ENCODE measurements at places on chromosomes 1 and 21.

DNA sequence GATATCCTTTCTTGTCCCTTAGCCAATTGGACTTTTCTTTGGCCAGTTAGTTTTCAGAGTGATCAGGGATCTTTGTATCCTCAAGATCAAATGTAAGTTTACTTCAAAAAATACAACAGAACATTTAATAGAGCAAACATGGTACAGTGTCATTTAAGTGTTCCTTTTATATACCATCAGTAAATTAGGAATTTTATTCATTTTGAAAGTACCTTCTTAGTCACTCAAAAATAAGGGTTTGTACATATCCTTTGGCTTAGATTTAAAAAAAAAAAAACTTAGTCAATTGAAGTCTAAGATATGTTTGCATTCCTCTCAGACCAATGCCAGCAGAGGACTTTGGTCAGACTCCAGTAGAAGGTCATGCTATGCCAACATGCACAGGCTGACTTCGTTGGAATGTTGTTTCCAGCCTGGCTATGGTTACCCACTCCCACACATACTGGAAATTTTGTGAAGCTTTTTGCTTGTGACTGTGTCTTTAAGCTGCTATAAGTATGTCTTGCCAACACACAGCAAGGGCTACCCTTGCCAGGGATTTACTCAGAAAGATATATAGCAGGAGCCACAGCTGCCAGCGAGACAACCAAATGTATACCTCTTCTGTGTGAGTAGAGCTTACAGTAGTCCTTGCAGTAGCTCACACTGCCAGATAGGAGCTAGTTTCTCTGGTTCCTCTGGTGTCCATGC is 81.5 kb upstream of the LRIF1 start:
- no peak for DNase-seq

GRCh38 chr1:74375376-74375775 is 137.0 kb downstream of the LRRC53 start:
- DNase-seq: no peak

DNA sequence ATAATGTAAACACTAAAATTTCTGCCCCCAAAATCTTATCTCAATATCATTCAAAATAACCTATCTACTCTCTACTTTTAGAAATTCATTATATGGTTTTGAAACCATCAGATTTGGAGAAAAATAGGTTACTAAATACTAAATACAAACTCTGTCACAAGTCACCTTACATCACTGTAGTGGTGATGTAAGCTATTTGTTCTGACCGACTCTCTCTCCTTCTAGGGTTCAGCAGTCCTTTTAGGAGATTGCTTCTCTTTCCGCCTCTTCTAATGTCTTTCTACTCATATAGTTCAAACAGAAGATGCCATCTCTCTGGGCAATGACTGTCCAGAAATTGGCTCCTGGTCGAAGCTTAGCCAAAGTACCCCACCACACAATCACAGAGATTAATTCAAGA is 93.1 kb downstream of the EPS15 start:
- DNase-seq: no peak

DNA sequence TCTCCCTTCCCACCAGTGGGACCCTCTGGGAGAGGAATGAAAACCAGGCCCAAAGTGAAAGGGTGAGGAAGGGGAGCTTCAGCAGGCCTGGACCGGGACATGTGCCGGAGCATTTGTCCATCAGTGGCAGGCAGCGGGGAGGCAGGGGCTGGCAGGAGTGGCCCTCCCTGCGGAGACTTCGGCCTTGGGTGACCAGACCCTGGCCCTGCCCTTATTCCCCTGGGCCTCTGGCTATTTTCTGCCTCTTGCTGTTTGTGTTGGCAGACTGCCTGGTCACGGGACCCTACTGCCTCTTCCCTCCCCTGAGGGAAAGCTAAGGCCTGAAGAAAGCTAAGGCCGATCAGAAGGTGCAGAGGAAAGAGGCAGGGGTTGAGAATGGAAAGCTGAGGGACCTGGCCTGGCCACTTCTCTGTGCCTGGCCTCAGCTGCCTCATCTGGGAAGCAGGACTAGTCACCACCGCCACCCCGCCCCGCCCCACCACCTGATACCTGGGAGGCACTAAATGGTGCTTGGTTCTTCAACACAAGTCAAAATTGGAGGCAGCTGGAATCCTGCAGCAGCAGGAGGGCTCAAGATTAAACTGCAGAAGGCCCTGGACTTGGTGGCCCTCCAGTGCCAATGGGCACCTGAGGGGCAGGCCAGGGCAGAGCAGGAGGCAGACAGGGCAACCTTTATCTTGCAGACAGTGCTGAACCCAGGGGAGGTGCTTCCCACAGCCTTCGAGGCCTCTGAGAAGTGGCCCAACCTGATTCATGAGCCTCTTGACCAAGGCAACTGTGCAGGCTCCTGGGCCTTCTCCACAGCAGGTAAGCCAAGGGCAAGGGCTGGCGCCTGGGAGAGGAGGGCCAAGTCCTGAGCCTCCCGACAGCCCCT is 7.9 kb downstream of the TINAGL1 start:
- DNase-seq: no peak

- peak; percentile 87 for DNase-seq
These were observed 37.3 kb upstream of the SYT14 start for GRCh38 chr1:209900734-209901133.

GRCh38 chr1:26768755-26769154 is 19.0 kb upstream of the PIGV start:
- DNase-seq: peak; percentile 5

GRCh38 chr1:16218014-16218673 is 5.7 kb upstream of the ARHGEF19 start:
- no peak for DNase-seq

DNA sequence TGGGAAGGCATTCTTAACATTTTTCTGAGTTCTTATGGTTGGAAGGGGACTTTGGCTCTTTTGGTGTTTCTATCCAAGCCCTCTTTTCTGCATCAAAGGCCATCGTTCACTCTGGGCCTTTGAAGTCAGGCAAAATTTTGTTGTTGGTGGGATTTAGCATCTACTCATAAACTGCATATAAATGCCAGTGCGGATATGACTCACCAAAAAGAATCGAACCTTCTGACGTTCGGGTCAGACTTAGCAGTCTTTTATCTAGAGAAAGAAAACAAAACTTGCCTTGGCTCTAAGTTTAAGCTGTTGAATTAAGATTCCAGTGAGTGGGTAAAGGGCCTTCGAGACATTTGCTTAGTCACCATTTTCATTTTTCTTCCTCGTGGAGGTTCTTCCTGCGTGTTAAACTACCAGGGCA is 51.4 kb downstream of the EVA1C start:
- DNase-seq: no peak

DNA sequence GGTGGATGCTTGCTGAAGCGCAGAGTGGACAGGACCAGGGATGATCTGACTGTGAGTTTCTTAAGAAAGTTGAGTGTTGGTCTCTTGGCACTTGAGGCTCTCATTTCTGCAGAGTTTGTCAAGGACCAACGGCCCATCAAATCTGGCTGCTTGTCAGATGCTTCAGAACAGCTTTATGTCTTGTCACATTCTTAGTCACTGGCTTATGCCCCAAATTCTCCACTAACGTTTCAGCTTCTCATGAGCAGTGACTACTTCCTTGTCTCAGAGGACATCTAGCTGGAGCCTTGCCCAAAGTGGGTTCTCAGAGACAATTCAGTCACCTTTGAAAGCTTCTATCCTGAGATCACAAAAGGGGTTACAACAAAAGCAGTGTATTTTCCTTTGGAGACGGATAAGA is 92.3 kb downstream of the ST6GALNAC5 start:
- DNase-seq: no peak

DNA sequence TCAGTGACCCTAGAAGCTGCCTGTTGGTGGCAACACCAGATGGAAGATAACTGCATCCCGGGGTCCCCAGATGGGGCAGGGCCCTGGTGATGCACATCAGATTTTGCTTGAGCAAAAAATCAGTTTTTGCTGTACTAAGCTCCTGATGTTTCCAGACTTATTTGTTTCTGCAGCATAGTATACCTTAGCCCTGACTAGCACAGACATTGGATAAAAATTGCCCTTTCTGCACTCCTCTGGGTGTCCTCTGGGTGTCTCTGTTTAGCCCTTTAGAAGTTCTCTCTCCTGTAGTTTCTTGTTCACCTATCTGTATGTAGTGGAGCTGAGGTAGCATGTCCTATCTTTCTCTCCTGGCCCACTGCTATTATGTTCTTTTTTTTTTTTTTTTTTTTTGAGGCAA is 30.3 kb upstream of the PLA2G2C start:
- DNase-seq: peak; percentile 2

- no peak for DNase-seq
These were observed 12.3 kb downstream of the ADGRB2 start for GRCh38 chr1:31751822-31752241.

- DNase-seq: no peak
These were observed 109.6 kb downstream of the PRDM2 start for GRCh38 chr1:13809461-13810159.

- DNase-seq: peak; percentile 50
These were observed 27.6 kb downstream of the SKI start for GRCh38 chr1:2255420-2256369.

- no peak for DNase-seq
These were observed 7.3 kb upstream of the NRAS start for GRCh38 chr1:114723915-114724314.

GRCh38 chr1:5001466-5001865 is 347.1 kb downstream of the AJAP1 start:
- DNase-seq: no peak

DNA sequence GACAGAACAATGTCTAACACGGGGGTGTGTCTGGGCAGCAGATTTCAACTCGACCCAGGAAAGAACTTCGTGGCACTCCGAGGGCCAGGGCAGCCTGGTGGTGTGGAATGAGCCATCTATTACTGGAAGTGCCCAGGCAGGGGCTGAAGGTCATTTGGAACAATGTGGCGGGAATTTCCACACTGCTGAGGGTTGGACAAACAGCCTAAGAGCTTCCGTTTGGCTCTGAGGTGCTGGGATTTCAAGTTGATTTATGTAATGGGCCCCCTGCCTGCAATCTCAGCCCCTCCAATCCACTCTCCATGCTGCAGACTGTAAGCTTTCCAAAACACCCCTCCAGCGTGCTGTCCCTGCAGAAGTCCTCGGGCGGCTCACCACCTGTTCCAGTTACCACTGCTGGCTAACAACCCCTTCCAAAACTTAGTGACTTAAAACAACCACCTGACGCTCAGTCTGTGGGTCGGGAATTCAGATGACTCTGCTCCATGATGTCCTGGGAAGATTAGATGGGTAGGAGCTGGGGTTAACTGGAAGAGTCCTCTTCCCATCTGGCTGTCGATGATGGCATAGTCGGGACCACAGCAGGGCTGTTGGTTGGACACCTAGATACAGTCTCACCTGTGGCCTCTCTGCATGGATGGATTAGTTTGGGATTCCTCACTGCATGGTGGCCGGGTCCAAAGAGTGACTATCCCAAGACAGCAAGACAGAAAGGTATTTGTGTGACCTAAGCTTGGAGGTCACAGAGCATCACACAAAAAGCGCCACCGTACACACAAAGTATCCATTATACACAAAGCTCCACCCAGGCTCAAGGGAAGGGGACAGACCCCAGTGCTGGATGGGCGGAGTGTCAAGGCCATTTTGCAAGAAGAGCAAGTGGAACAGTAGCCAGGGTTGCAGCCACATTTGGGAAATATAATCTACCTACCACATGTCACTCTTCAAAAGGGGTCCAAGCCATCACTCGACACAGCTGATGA is 89.7 kb upstream of the IFFO2 start:
- DNase-seq: no peak

DNA sequence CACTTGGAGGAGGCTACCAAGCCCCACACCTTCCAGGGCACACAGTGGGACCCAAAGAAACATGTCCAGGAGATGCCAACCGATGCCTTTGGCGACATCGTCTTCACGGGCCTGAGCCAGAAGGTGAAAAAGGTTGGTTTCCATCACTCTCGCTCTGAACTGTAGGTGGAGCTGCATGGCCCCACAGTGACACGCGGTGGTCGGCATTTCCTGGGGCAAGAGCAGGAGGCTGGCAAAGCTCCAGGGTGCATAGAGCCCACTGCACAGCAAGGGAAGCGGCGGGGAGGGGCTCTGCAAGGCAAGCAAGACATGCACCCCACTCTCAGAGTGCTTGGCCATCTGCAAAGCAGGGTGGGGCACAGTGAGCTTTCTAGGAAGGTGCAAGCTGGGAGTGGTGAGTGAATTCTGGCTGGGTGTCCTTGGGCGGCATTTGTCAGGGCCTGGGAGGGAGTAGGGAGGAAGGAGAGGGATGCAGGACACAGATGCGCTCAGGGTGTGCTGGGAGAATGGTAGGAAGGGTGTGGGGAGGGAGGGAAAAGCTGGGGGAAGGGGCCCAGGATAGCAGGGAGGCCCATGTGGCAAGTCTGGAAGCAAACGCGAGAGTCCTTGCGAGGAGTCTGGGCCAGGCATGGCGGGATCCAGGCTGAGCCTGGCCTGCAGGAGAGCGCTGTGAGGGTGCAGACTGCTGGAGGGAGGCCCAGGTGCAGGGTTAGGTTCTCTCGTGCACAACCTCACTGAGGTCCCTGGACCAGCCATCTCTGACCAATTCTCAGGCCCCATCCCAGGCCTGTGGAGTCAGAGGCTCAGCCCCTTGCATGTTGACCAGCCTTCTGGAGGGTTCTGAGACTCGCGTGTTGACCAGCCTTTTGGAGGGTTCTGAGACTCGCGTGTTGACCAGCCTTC is 11.0 kb downstream of the TRPM2 start:
- no peak for DNase-seq

- DNase-seq: no peak
These were observed 11.9 kb upstream of the ZBTB21 start for GRCh38 chr21:42022091-42022430.

GRCh38 chr1:29415156-29415830 is 179.0 kb downstream of the PTPRU start:
- peak; percentile 14 for DNase-seq

GRCh38 chr1:14800500-14801076 is 202.1 kb downstream of the KAZN start:
- DNase-seq: no peak

- DNase-seq: no peak
These were observed 2.0 kb downstream of the HPDL start for GRCh38 chr1:45328680-45329079.

- DNase-seq: no peak
These were observed 13.6 kb downstream of the MTR start for GRCh38 chr1:236808564-236809130.

GRCh38 chr1:119799599-119800177 is 11.6 kb downstream of the REG4 start:
- no peak for DNase-seq

GRCh38 chr1:230868736-230869385 is 540 bp upstream of the C1orf198 start:
- peak; percentile 53 for DNase-seq

DNA sequence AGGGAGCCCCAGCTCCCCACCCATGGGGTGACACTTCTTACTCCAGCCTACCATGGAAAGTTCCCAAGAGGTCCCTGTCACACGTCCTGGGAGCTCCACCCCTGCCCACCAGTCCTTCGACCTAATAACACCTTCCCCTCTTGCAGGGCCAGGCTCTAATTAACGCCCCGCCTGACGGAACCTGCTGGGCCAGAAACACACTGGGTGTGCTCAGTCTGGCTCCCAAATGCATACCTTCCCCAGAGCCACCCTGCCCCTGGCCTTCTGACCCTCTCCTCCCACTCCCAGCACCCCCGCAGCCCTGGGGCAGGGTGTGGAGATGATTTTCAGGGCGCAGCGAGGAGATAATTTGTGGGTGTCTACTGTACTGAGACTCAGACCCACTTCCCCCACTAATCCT is 20.6 kb downstream of the PGLYRP3 start:
- no peak for DNase-seq

- DNase-seq: no peak
These were observed 131.1 kb downstream of the NEK7 start for GRCh38 chr1:198287916-198288315.

Data from ACHN (cell line).